Stimulated activated CD4-positive, alpha-beta T cell treated with anti-CD3 and anti-CD28 coated beads, Interleukin-1b, Interleukin-23, amount 100 ng/mL, for 24 hours (primary cell): ENCODE measurements at places on chromosomes 2 and 18.

DNA sequence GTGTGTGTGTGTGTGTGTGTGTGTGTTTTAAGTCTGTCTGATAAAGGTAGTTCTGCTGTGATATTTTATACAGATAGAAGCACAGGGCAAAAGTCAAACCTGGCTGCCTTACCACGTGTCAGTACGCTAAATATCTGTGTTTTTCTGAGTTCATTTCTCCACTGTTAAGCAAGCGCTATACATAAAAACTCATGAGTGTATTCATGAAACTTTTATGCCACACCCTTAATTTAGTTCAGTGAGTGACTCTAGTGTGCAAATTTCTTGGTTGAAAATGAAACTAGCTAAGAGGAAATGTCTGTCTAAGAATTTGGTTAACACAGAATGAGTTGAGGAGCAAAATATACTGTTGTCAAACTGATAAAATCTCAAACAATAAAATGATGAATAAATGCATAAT is 11.2 kb downstream of the CASP10 start:
- DNase-seq: no peak

- DNase-seq: no peak
Measured at GRCh38 chr2:234722176-234722575, 225.3 kb upstream of the ARL4C start.

- DNase-seq: no peak
Measured at GRCh38 chr18:22667616-22668422, 250.1 kb upstream of the CTAGE1 start.

DNA sequence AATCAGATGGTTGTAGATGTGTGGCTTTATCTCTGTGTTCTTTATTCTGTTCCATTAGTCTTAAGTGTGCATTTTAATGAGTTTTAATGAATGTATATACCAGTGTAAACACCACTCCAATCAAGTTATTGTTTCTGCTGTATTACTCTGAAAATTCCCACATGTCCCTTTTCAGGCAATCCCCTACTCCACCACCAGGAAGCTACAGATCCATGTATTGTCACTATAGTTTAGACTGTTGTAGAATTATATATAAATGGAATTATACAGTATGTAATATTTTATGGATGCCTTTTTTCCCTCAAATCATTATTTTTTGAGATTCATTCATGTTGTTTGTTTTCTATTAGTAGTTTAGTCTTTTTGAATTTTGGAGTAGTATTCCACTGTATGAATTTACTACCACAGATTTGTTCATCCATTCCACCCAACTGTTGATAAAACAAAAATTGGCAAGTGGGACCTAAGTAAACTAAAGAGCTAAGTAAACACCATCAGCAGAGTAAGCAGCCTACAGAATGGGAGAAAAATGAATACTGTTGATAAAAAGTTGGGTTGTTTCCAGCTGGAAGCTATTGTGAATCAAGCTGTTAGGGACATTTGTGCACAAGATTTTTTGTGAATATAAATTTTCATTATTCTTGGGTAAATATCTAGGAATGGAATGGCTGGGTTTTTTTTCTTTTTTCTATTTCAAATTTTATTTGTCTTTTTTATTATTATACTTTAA is 262.0 kb downstream of the CAMKMT start:
- no peak for DNase-seq

DNA sequence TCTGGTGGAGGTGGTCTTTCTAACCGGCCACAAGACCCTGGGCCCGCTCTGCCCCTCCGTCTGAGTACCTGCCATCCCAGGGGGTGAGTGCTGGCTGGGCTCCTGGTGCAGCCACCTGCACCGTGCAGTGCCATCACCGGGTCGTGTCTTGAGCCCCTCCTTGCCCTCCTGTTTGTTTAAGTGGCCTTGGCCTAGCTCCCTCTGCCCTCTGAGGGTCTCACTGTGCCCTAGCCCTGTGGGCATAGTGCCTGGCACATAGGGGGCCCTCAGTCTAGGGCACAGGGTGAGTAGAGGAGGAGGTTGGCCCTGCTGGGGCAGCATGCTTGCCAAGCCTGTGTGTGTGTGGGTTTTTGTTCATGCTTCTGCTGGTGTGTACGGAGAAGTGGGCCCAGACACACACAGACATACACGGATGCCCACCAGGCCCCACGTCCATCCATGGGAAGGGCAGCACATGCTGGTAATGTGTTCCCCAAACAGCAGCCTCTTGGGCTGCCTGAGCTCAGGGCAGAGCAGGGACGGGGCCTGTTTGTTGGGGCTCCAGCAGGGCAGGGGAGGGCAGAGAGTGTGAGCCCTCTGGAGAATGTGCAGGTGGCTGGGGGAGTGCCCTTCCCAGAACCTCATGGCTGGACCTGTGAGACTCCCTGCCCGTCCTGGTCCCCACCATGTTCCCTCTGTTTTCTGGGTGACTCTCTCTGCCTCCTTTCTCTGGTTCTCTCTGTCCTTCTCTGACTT is 94.6 kb downstream of the GLI2 start:
- DNase-seq: no peak

- DNase-seq: no peak
Measured at GRCh38 chr18:54734059-54734458, 94.2 kb upstream of the RAB27B start.

- DNase-seq: no peak
Measured at GRCh38 chr18:37694516-37694915, 128.9 kb upstream of the CELF4 start.

GRCh38 chr2:228658998-228659397 is 477.5 kb upstream of the SPHKAP start:
- no peak for DNase-seq

GRCh38 chr2:136178941-136179601 is 61.1 kb upstream of the CXCR4 start:
- DNase-seq: no peak

- no peak for DNase-seq
Measured at GRCh38 chr2:95306336-95306895, 9.3 kb downstream of the KCNIP3 start.

GRCh38 chr18:35171315-35171987 is 69.4 kb upstream of the ZNF397 start:
- DNase-seq: no peak

DNA sequence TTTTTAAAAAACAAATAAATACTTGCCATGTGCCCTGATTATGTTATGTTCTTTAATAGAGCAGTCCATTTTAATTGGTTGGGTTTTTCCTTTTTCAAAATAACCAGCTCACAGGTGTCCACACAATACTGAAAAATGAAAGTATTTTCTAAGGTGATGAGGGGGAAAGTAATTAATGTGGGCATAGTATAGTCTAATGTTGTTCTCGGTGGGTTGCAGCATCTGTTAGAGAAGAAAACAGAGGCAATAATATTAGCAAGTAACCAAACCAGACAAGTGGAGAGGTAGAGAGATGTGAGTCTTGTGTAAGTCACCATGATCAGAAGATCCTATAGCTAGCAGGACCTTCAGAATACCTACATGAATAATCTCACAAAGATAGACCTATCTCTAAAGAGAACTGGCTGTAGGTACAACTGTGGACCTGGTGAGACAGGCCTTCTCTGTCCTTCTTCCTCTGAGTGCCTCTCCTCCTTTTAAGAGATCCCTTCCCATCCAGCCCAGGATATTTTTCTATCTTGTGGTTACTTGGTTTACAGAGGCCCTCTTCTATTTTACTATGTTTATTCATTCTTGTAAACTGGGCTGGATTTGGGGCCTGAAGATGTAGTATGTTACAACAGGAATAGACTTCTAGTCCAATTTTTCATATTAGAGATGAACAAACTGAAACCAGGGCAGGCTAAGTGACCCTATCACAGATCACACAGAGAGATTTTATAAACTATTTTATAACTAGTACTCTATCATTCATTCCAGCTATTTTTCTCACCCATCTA is 67.1 kb upstream of the MSTN start:
- no peak for DNase-seq

- DNase-seq: no peak
Measured at GRCh38 chr2:234258562-234259141, 208.2 kb downstream of the SPP2 start.

DNA sequence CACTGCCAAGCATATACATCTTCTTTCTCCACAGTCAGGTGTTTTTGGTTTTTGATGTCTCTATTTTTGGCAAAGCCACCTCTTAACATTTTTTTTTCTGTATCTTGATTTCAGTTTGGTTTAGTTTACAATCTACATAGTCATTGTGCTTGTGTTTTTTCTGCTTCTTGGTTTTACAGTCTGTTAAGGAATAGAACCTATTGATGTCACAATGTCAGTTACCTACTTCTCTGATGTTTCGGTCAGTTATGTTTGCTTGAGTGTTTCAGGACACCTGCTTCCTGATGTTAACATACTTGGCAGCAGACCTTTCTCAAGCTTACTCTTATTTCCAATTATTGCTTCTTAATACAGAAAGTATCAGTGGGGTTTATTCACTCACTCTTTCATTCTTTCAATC is 253.3 kb downstream of the SPAG16 start:
- DNase-seq: no peak

DNA sequence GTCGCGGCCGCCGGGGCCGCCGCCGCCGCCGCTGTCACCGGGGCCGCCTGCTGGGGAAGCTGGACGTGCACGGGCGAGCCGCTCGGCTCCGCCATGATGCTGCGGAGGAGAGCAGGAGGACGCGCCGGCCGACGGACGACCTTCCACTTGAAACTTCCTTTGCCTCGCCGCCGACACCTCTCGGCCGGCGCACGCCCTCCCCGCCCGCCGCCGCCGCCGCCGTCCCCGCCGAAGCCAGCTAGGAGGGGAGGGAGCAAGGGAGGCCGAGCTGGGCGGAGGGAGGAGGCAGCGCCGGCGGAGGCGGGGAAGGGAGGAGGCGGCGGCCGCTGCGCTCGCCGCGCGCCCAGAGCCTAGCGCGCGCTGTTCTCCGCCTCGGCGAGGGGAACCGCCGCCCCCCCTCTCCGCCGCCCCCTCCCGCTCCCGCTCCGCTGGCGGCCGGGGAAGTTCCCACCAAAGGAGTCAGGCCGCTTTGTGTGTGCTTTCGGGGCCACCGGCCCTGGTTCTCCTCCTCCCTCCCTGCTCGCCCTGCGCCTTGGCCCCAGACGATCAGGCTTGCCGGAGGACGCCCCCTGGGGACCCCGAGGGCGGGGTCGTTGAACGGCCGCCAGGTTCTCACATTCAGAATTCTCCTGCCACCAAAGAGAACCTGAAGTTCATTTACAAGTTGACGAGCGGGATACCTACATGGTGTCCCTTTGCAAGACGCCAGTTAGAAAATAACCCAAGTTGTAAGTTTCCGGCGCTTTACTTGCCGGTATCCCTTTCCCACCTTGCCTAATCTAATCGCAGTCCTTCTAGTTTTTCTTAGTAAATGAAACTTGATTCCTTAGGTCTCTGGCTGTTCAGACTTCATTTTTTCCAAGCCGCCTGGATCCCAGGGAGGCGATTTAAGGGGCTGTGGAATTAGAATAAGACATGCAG is at the start of gene STK39:
STK39 (minus strand) TSS at position 255 of the 921 bp plus-strand sequence; CDS start at position 95, 160 bp downstream.
- peak; percentile 60 for DNase-seq

- DNase-seq: no peak
Measured at GRCh38 chr2:166609183-166609959, 115.3 kb upstream of the SCN7A start.

DNA sequence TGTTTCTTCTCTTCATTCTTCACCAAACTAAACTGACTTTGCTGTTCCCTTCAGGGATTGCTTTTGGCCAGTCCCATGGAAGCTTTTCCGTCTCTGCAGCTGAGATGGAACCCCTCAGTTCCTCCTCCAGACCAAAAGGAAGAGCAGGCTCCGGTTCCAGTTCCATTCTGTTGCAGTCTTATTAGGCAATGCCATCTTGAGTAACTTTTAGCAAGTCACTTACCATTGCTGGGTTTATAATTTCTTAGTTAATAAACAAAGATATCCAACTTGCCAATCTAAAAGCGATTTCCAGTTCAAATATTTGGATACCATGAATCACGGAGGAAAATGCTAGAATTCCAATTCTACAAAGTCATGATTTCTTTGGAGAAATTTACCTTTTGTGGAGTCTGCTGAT is 214.3 kb upstream of the LYPD1 start:
- DNase-seq: no peak

DNA sequence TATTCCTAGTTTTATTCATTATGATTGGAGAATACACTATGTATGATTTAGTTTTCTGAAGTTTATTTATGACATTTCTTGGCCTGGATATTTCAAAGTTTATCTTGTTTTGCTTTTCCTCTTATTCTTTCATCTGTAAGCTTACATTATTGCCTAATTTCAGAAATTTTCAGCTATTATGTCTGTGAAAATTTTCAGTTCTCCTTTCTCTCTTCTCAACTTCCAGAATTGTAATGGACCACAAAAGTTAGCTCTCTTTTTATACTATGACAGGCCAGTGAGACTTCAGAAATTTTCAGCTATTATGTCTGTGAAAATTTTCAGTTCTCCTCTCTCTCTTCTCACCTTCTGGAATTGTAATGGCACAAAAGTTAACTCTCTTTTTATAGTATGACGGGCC is 97.2 kb upstream of the SCN7A start:
- DNase-seq: no peak

GRCh38 chr2:127012215-127012614 is 94.7 kb downstream of the BIN1 start:
- DNase-seq: no peak

GRCh38 chr2:232793271-232793670 is 16.9 kb upstream of the KCNJ13 start:
- no peak for DNase-seq

- no peak for DNase-seq
Measured at GRCh38 chr2:62265106-62265505, 69.2 kb downstream of the B3GNT2 start.

DNA sequence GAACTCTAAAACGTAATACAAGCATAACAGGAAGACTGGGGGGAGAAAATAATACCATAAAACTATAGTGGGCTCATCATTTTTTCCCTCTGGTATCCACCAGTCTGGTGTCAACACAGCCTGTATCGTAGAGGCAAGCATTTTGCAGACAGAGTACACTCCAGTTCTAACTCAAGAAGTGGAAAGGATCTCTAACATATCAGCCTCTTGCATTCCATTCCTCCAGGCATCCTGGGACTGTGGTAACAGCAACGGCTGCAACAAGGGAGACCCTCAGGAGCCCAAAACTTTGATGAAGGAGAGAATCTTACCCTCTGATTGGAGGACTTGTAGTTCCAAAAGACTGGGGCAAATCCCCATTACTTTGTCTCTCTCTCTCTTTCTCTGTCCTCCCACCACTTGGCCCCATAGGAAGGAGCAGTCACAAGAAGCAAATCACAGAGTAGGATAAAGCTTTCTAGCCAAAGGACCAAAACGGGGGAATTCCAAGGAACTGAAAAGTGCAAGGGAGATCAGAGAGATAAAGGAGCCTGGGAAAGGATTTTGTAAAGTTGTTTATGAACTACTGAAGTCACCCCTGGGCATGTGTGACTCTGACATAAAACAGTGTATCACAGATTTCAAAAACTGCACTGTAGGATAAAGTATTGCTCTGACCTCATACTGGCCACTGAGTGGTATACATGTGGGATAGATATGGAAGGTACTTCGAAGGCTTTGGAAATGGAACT is 11.9 kb downstream of the FRZB start:
- DNase-seq: no peak

- no peak for DNase-seq
Measured at GRCh38 chr2:76316691-76317090, 606.0 kb upstream of the GCFC2 start.

DNA sequence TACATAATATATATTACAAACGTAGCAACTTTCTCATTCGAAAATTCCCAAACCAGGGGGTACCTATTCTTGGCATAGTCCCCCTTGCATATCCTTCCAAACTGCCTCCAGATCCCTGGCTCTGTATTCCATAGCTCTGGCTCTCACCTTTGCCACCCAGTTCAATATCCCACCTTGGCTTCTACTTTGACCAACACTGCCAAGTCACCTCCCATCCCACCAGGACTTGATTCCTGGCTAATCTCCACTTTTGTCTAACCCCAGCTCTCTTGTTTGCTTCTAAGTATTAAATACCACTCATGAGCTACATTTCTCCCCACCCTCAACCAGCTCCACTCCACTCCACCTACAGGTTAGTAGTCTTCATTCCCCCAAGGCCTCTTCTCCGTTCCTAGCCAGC is 103.2 kb upstream of the WDR75 start:
- no peak for DNase-seq
